Midbrain (tissue), 1 donor: ENCODE measurements at places on chromosomes 1 and 21.
A peak's percentile ranks its signal among the peaks of the same experiment; 100 is the strongest.

- no peak for DNase-seq
These were observed 310.9 kb downstream of the NTNG1 start for GRCh38 chr1:107451715-107452114.

DNA sequence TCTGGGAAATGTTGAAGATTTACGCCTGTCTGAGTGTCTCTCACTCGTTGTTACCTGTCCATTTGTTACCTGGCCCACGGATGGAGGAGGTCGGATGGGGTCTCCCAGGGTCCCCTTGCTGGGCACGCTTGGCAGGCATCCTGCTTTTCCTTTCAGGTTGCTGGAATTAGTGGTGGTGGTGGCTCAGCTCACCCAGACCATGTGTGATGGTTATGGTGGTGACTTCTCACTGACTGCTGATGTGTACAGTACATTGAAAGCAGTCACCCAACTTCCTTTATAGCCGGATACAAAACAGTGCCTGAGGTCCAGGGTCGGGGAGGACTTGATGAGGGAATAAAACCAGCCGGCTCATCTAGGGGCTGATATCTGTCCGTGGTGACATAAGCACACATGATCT is 19.5 kb downstream of the MAPKAPK2 start:
- no peak for DNase-seq

- DNase-seq, result no peak
These were observed at the start of gene RORC for GRCh38 chr1:151831605-151832004. RORC (minus strand) TSS chr1:151831802; CDS start chr1:151831764, 38 bp downstream.

GRCh38 chr1:10074059-10074851 is 41.5 kb downstream of the UBE4B start:
- peak; percentile 42 for DNase-seq

DNA sequence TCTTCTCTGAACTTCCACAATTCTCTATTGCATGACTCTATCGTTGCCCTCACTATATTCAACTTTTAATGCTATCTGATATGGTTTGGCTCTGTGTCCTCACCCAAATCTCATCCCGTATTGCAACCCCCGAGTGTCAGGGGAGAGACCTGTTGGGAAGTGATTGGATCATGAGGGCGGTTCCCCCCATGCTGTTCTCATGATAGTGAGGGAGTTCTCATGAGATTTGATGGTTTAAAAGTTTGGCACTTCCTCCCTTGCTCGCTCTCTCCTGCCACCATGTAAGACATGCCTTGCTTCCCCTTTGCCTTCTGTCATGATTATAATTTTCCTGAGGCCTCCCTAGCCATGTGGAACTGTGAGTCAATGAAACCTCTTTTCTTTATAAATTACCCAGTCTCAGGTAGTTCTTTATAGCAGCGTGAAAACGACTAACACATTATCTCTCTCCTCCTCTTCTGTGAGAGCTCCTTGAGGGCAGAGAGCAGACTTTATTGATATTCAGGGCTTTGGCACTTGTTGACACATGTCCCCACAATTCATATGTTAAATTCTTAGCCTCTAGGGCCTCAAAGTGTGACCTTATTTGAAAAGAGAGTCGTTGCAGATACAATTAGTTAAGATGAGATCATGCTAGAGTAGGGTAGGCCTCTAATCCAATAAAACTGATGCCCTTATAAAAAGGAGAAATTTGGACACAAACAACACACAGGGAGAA is 52.1 kb downstream of the ADCY10 start:
- DNase-seq, result no peak

DNA sequence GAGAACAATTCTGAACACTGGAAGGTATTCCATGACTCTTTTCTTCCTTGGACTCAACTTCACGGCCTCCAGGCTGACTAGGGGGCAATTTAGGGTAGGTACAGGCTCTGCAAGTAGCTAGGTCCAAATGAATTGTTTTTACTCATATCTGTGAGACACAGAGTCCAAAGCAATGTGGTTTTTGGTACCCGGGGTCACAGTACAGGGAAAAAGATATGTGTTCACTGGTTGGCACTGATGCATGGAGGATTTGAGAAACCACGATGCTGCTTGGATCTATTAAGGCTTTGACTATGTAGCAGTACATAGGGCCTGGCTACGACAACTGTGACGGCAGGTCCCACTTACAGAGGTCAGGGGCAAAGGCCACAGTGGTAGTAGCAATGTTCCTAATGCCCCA is 200.6 kb downstream of the DUSP10 start:
- DNase-seq, result no peak

- DNase-seq, result no peak
These were observed 25.0 kb downstream of the WNT4 start for GRCh38 chr1:22117851-22118250.

DNA sequence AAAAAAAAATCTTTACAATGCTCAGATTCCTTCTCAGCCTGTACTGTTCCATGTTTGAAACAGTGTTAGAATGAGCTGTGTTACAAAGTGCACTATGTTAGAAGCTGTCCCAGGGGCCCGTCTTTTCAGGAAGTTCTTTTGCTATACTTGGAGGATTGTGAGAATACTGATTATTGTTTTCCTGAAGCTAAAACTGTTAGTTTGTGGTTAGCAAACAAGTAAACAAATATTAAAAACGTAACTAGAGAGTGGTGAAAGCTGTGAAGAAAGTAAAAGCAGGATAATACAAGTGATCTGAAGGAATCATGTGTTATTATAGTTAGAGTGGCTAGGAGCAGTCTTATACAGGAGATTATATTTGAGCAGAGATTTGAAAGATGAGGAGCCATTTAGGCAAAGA is 35.6 kb downstream of the CAMSAP2 start:
- DNase-seq, result no peak

- peak; percentile 68 for DNase-seq
These were observed 244.6 kb upstream of the MAP1LC3C start for GRCh38 chr1:242243472-242243871.

GRCh38 chr1:3907031-3907534 is 7.0 kb upstream of the C1orf174 start:
- no peak for DNase-seq

DNA sequence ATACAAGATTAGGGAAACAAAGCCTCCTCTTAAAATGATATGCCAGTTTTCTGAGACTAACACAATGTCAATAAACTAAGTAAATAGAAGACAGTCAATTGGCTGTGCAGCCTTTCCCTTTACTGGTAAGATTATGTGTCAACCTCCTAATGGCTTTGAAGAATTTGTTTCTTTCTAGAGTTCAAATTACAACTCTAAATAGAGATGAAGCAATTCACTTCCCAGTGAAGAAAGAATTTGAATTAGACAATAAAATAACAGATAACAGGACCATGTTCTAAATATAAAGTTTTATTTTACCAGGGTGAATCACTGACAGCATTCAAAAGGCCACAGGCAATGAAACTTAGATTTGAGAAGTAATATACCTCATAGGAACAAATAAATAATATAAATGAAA is 680.3 kb downstream of the PLA2G4A start:
- no peak for DNase-seq

DNA sequence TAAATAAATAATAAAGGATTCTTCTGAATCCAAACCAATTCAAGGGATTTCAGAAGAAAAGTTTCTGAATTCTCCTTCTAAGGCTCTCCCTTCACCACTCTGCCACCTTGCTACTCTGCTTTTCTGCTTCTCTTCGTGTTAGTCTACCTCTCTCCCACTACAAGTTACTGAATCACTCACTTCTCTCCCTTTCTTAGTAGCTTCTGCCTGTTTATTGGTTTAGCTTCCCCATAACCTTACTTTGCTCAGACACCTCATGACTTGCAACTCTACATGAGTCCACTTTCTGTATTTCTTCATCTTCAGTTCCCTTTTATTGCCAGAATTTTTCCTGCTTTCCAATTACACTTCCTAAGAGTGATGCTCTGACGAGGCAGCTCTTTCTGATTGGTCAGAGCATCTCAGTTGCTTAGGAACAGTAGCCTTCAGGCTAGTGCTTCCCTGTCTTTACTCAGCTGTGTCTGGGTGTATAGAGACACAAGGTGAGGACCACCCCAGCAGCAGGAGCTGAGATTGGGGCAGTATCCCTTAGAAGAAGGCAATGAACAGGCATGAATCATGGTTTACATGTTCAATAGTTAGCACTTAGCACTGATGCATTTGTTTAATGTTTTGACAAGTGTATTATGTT is 144.6 kb downstream of the SLC30A10 start:
- DNase-seq, result no peak

GRCh38 chr1:185207980-185208602 is 51.1 kb downstream of the SWT1 start:
- DNase-seq, result no peak

DNA sequence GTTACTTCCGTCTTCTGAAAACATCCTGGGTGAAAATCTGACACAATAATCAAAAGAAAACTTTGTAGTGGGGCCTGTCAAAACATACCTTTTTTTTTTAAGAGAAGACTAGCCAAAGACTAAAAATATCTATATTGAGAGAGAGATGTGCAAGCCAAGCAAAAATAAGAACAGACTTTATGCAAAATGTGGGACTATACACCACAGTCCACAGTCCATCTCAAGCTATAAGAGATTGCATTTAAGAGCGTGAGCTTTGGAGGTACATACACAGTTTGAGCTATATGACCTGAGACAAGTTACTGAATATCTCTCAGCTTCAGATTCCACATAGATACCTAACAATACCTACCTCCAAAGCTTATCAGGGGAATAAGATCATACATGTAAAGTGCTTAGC is 64.9 kb upstream of the DYNLT5 start:
- DNase-seq, result no peak

- DNase-seq, result no peak
These were observed 55.5 kb upstream of the DNAJC6 start for GRCh38 chr1:65253800-65254319.

DNA sequence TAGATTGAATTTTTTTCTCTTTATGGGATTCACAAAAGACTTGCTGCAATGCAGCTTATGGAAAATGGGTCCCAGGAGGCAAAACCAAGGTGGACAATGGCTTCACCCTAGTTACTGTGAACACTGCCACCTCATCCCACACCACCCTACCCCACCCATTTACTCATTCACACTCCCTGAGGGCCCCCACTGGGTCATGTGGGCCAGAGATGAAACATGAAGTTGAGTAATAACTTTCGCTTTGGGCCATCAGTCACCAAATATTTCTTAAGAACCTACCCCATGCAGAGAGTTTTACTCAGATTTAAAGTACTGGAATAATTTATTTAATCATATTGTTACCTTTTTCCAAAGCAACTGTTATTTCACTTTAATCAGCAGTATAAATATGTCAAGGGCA is 191.8 kb downstream of the TPR start:
- DNase-seq, result no peak

DNA sequence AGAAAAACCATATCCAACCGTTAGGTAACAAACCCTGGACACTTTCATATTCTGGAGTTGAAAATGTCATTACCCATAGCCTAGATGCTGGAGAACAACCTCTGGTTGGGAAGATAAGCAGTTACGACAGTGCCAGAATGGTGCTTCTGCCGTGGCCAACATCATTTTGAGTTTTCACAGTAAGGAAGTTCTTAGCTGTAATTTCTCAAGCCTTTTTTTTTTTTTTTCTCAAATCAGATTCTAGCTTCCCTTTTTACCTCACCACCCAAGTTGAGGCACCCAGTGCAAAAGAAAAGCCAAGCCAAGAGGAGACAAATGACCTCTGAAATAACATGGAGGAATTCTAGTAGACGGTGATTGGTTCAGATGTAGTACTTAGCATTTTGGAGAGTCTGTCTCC is 21.8 kb downstream of the PPT1 start:
- DNase-seq, result no peak
